ENCODE measurements at places on chromosomes 4 and X.

DNA sequence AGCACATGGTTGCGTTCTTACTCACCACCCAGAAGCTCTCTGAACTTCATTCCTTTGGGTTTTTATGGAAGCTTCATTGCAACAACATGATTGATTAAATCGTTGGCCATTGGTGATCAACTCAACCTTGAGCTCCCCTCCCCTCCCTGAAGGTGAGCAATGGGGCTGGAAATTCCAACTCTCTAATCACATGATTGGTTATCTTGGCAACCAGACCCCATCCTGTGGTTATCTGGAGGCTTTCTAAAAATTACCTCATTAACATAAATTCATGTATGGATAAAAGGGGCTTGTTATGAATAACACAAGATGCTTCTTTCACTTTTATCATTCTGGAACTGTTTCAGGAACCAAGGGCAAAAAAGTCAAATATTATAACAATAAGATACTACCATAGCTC, 34.6 kb upstream of the NMU start:
- DNase-seq, result no peak

GRCh38 chr4:103303011-103303410, 104.9 kb upstream of the CENPE start:
- DNase-seq, result no peak

GRCh38 chr4:8709729-8710360, 117.3 kb downstream of the CPZ start:
- DNase-seq, result no peak

- no peak for DNase-seq
These were observed 930.4 kb downstream of the DMD start for GRCh38 chrX:32280921-32281320.

DNA sequence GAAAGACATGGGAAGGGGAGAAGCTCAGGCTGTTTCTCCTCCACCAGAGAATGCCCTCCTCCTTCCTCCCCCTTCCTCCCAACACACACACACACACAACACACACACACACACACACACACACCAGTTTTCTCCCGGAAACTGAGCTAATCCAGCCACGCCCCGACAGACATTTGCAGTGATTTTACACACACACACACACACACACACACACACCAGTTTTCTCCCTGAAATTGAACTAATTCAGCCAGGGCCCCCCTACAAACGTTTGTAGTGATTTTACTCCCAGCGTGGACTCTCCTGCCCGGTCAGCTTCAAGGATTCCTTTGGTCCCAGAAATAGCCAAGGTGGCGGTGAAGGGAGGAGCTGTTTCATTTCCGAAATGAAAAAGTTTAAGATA, 32.9 kb upstream of the STX18 start:
- DNase-seq, result no peak

GRCh38 chrX:154350429-154351182, 23.8 kb downstream of the FLNA start:
- DNase-seq, result no peak

DNA sequence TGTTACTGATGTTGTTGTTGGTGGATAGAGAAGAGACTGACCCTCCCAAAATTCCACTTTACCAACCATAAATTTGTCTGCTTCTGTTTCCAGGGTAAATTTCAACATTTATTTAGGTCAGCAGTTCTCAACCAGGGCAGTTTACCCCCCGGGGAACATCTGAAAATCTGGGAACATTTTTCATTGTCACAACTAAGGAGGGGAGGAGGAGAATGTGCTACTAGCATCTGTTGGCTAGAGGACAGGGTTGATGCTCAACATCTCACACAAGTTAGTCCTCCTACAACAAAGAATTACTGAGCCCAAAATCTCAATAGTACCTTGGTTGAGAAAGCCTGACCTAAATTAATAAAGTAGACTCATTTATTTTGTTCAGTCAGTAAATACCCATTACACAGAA, 25.7 kb downstream of the KCTD8 start:
- no peak for DNase-seq

DNA sequence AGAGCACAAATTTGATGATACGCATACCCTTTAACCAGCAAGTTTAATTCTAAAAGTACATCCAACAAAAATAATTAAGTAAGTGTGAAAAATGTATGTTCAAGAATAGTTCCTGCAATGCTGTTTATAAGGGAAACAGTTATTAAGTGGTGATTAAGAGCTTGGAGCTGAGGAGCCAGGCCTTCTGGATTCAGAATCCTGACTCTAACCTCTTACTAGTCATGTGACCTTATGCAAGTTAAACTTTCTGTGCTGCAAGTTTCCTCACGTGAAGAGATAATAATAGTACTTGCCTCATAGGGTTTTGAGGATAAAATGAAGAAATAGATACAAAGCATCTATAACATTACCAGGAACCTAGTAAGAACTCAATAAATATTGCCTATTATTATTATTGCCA, 77.7 kb downstream of the FAM13A start:
- no peak for DNase-seq

Measured in activated CD4-positive, alpha-beta memory T cell treated with anti-CD3 and anti-CD28 coated beads for 36 hours (primary cell).